ENCODE measurements at places on chromosomes 3 and 15.
A peak's percentile ranks its signal among the peaks of the same experiment; 100 is the strongest.

DNA sequence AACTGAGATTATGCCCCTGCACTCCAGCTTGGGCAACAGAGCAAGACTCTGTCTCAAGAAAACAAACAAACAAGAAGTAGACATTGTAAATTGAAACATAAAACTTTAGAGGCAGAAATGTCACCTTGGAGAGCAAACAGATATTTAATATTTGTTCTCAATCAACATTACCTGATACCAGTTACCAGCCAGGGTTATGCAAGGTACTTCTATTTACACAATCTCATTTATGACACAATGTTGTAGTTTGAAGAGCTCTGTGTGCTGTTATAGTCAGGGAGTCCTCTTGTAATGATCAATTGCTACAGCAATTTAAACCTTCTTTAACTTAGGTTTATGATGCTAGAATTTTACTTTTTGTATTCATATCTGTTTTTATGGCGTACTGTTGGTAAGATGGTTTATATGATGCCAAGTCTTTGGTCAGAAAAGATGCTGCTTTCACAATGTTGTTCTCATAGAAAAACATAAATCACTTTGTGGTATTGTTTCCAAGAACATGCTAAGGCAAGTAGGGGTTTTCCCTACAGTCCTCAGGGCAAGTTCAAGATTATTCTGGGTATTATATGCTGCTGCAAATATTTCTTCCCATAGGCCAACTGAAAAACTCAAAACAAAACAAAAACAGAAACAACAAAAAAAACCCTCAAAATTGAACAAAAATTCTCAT lies 173.5 kb downstream of the TNIK start:
- DNase-seq, result no peak

DNA sequence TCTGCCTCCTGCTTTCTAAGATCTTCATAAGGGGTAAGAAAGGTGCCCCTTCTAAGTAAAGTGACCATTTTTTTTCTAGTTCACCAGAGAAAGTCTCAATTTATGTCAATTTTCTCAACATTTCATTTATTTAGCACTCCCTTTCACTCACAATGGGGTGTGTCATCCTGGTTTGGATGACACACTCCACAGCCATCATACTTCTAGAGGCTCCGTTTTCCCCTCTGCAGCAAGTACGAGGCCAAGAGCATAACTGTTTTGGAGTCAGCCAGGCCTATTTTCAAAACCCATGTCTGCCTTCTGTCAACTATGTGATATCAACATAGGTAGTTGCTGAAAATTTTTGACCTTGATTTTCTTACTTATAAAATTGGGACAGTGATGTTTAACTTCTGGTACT lies 703.2 kb downstream of the NLGN1 start:
- DNase-seq, result no peak

DNA sequence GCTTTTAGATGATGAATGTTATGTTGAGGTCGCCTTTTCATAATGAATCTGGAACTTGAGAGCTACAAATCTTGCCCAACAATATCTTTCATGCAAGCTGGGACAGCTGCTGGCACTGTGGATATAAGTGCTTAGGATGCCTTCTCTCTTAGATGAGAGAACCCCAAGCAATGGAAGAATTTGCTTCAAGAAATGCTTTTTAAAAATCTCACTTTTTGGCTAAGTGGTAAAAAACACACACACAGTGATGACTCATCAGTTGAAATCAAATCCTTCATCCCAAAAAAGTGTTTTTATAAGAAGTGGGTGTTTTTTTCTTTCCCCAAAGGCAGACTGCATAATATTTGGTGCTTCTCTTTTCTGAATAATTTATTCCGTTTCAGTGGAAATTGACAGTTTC lies 38.4 kb upstream of the GALNT15 start:
- no peak for DNase-seq

DNA sequence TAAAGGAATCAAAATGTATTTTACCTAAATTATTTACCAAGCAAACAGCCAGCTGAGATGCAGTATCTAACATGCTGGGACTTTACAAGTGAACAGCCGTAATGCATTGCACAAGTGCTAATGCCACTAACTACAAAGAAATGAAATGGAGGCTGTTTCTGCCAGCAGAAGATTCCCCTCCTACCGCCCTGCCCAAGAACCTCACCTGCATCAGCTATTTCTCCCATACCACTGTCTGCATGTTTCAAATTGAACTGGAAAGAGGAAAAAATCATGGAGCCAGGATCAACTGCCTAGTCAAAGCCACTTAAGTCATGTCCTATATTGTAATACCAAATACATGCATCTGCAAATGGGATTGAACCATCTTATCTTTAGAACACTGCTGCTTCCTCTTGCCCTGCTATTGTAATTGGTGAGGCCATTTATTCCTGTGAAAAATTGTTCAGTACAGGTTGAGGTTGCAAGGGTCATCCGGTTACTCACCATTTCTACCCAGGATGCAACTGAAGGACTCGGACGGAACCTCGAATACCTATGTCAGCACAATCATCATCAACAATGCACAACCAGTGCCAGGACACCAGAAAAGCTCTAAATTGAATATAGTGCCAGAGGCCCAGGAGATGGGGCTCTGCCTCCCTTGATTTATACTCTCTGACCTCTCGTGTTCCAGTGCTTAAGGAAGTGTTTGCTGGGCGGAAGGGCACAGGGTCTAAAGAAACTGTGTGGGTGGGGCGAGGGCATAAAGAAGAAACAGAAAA lies 27.5 kb downstream of the ANXA2 start:
- DNase-seq, result no peak

DNA sequence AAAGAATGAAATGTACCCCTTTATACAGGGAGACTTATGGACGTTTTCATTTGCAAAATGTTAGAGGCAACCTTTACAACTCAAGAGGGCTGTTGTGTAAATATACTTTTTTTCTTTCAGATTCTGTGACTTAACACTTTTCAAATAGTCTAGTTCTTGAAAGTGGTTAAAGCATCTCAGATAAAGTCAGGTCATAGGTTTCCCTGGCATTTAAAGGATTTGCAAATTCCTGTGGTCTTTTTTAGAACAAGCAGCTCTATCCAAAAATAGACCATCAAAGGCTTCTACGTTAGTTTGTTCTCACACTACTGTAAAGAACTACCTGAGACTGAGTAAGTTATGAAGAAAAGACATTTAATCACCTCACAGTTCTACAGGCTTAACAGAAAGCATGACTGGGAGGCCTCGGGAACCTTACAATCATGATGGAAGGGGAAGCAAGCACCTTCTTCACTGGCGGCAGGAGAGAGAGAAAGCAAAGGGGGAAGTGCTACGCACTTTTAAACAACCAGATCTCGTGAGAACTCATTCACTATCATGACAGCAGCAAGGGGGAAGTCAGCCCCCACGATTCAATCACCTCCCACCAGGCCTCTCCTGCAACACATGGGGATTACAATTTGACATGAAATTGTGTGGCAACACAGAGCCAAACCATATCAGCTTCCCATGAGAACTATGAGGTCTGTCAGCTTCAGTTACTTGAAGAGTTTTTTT lies 23.3 kb upstream of the GABRR3 start:
- DNase-seq, result no peak

GRCh38 chr3:189909573-189909972 lies 211.1 kb downstream of the P3H2 start:
- no peak for DNase-seq

- no peak for DNase-seq
Measured at GRCh38 chr3:24725514-24726255, 231.0 kb upstream of the THRB start.

DNA sequence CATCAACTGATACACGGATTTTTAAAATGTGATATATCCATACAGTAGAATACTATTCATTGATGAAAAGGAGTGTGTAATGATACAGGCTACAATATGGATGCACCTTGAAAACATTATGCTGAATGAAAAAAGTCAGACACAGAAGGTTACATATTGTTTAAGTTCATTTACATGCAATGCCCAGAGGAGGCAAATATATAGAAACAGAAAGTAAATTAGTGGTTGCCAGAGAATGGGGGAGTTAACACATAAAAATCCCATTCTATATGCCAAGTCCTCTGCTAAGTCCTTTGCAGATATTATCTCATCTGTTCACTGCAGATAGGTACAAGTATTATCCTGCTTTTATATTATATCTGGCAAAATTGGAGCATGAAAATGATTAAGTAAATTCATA lies 22.1 kb upstream of the CDIN1 start:
- no peak for DNase-seq

DNA sequence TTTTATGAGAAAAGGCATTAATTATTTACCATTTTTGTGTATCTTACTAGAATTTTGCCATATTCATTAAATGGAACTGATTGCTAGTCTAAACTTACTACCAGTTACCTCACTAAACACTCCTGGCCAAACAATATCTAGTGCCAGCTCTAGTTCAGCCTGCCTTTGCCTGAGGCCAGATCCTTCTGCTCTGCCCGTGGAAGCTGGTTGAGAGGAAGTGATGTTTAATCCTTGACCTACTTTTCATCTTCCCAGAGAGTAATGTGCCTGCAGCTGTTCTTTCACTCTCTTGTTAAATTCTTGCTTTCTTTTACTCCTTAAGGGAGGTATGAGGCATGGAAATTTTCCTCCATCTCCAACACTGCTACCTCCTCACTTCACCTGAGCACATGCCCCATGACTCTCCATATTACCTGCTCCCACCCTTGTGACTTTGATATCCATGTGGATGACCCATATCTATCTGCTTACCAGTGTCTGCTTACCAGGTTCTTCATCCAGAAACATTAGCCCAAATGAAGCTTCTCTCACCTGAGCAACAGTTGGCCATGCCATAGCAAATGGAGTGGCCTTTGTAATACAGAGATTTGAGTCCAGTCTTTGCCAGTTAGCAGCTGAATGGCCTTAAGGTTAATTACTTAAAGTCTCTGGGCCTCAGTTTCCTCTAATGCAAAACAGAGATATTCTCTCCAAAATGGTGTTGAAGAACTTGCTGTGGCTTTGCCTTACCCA lies 53.4 kb downstream of the UBE2E1 start:
- DNase-seq, result peak; percentile 14

- DNase-seq, result no peak
Measured at GRCh38 chr3:127800508-127800907, 21.8 kb downstream of the MGLL start.

GRCh38 chr3:141663993-141664392 lies 74.1 kb upstream of the RNF7 start:
- no peak for DNase-seq

DNA sequence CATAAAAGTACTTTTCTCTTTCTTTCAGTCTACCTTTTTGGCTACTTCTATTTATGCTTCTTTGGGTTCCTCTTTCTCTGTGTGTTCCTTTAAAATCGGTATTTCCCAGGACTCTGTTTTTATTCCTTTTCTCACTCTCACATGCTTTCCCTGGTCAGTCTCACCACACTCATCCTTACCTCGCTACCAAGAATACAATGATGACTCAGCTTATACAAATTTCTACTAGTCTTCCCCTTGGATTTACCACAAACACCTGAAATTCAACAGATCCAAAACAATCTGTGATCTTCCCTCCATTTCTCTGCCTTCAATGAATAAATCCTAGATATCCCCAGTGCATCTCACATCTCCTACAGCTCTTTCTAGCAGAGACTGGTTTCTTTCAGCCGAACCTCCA lies 52.9 kb downstream of the TUBGCP4 start:
- no peak for DNase-seq

DNA sequence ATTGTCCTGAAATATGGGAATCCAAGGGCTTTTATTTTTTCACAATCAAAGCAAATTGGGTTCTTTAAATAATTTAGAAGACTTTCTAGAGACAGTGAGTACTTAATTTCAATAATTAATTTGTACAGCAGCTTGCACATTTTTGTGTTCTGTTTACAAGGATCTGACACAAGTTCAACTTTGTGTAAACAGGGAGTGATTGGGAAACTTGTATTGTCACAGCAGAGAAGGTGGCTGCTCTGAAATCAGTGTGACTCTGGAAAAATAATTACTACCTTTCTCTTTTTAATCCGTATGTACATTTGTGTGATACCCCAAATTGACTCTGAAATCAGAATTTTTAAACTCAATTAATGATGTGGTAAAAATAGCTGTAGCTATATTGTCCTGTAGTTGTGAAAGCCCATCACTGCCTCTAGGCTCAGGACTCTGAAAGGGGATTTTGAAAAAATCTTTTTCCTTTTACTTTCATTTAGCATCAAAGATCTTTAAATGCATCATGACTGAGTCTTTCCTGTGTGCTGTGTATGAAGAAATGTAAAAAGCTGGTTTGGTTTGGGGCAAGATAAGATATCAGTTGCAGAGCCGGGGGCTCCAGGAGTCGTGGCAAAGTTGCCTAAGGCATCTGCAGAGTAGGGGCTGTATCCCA lies 45.1 kb downstream of the MFSD1 start:
- no peak for DNase-seq

- no peak for DNase-seq
Measured at GRCh38 chr15:59998305-59998949, 5.7 kb upstream of the FOXB1 start.

DNA sequence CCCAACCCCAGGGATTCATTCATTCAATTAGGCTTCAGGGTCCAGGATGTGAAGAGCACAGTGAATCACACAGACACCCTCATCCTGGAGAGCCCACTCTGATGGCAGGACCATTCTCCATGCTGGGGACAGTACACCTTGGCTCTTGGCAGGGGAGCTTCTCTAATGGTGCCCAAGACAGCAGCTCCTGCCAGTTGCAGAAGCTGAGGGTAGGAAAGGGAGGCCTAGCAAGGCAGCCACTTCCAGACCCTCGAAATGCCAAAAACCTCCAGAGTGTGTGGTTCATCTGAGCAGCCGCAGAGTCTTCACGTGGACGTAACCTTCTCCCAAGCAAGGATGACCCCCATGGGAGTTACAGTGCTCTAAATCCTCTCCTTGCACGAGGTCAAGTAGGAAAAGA lies 186.2 kb downstream of the XXYLT1 start:
- no peak for DNase-seq

- no peak for DNase-seq
Measured at GRCh38 chr3:28751864-28752263, 403.2 kb upstream of the AZI2 start.

- no peak for DNase-seq
Measured at GRCh38 chr15:48084759-48085590, 35.8 kb upstream of the SLC24A5 start.

DNA sequence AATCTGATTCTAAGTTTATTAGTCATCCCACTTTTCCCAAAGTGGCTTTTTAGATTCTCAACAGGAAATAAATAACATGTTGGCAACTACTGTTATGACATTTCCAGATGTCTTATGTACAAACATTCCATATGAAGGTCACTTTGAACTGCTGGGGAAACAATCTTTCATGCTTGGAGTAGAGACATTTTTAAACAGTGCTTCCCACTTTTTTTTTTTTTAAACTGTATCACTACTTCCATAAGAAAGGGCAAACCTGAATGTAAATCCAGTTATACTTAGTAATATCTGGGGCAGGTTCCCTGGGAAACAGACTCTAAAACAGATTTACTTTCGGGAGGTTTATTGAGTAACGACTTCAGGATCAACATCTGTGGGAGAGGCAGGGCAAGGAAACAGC lies 473.8 kb downstream of the TAFA4 start:
- no peak for DNase-seq

DNA sequence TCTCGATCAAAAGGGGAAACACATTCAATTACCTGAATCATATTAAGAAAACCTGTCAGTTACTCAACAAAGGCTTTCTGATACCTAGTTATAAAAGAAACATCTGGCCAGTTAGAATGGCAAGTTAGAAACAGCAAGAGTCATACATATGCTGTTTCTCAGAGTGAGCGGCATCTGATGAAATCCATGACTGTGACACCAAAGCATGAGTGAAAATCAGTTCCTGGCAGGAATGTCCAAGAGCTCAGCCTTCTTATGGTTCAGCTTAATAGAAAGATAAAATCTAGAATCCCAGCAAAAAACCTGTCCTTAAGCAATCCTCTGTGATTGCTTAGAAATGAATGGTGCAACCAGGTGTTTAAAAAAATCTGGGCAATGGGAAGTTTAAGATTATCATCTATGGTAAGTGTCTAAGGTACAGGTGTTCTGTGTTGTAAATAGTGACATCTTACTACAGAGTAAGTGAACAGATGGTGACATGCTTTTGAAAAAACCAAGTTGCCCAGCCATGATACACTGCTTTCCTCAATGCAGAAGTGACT lies 18.8 kb downstream of the B4GALT4 start:
- no peak for DNase-seq
